Peyer's patch (tissue), 4 donors: ENCODE measurements at places on chromosomes 12 and 14. TPM values are rescaled to one million over a fixed set of nuclear protein-coding genes. Genes with fewer than 3 reads are reported as not detected.

DNA sequence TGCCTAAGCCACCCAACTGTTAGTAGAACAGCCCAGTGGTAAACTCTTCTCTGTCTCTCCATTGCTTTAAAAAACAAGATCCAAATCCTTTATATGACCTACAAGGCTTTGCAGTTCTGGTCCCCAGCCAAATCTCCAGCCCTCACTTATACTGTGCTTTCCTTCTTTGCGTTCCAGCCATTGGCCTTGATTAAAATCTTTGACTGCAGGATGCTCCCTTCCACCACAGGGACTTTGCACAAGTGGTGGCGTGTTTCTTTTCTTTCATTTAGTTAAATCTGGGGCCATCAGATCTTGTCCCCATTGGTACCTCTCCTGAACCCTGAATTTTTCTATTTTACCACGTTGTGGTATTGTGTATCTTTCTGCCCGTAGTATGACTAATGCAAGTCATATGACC, 183.7 kb downstream of the VRK1 start:
- no peak for DNase-seq

DNA sequence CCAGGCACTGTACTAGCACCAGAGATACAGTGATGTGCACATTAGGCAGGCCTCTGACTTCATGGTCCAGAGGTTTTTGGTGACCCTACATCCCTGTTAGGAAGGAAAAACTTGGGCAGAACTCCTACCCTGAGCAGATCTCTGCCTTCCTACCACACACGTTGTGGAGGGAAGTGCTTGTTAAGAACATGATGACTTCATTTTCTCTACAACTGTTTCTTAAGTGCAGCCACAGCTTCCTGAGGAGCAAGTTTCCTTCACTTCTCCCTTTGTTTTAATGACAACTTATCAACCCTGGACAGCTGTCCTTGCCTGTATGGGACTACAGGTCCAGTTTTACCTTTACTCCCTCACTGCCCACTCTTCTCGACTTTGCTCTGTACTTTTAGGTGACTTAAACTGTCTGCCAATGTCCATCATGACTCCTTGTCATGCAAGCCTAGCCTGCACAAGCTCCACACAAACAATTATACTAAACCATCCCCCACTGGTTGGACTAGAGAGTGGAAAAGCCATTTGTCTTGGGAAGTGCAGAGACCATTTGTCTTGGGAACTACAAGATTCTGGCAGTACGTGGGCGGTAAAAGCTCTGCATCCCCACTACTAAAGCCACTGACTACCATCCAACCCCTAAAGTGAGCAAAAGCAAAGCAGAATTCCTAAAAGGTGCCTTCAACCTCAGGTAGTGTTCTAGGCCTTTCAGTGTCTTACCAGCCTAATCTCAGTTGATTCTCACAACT, 359.8 kb downstream of the EGLN3 start:
- no peak for DNase-seq

GRCh38 chr12:8065991-8066594, at the start of gene C3AR1:
C3AR1 (minus strand) TSS chr12:8066359; CDS start chr12:8060185, 6,174 bp downstream.
- no peak for DNase-seq

Gene EML1
- total RNA-seq: 12.3 TPM

GRCh38 chr14:20732979-20733635, 12.6 kb upstream of the EDDM3A start:
- no peak for DNase-seq

Gene TSHR
- total RNA-seq: not detected

Gene PTHLH
- total RNA-seq: not detected

GRCh38 chr12:65655074-65655493, 169.2 kb upstream of the HMGA2 start:
- DNase-seq: no peak

DNA sequence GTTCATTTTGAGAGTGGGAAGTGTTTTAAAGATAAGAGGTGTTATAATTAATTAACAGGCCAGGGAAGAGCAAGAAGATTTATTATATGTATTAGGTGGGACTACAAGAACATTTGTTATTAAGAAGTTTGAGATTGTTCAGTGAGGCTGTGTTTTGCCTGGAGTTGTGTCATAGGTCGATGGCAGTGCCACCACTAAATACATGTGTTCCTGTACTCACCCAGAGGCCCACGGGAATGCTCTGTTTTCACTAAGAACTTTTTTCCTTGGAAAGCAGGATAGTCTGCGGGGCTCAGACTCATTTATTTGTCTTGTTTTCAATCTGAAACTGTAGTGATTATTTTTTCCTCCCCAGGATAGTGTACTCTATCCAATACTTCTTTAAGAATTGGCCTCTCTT, 10.1 kb downstream of the IRAK3 start:
- no peak for DNase-seq

DNA sequence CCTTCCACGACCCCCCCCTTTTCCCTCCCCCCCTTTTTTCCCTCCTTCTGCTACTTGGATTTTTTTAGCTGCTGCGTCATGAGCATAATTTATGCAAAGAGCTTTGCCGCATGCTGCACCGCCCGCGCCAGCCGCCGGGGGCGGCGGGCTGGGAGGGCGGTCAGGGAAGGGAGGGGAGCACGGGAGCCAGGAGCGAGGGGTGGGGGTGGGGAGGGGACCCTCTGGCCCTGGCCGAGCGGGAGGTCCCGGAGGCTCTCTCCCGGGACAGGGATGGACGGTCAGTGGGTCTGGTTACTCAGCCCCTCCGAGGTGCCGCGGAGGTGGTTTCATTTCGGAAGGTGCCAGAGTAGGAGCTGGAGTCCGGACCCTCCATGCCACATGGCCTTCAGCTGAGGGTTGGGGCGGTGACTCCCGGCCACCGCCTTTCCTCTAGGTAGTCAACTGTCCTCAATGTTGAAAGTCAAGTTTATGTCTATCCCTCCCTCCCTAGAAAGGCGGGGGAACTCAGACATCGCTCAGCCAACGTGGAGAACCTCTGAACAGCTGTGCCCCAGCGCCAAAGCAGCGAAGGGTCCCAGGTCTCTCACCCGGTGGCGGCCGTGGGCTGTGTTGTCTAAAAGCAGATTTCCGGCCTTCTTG, at the start of gene POU6F1:
Gene POU6F1, minus strand, starts transcription at position 95 of the 639 bp plus-strand sequence. CDS start 11,226 bp downstream, outside the sequence.
- peak; percentile 81 for DNase-seq

Gene AGAP2
- total RNA-seq: 9.1 TPM

- no peak for DNase-seq
Observed at GRCh38 chr12:110657747-110658146, 31.2 kb downstream of the HVCN1 start.

Gene PIWIL1
- total RNA-seq: not detected

DNA sequence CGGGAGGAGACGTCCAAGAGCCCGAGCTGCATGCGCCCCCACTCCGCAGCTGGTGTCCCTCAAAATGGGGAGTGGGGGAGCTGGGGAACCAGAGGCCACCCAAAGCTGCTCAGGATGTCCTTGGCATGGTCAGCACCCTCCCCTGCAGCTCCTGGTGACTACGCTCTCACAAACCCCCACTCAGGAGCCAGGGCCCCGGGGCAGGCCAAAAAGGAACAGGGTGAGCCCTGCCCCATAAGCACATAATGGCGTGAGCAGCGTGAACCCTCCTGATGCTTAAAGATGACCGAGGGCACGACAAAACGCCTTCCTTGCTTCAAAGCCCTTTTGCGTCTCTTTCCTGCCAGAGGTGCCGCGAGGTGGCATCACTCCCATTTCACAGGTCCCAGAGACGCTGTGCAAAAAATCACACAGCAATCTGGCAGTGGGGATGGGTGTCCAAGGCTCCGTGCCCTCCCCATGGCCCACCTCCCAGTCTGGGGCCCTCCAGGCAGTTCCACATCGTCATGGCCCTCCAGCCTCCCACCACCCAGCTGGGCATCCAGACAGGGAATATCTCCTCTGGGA, 13.5 kb downstream of the NCOR2 start:
- DNase-seq: no peak

- no peak for DNase-seq
Observed at GRCh38 chr14:39212034-39212433, 21.7 kb upstream of the MIA2 start.

GRCh38 chr12:106081606-106082005, 57.1 kb downstream of the NUAK1 start:
- DNase-seq: no peak

DNA sequence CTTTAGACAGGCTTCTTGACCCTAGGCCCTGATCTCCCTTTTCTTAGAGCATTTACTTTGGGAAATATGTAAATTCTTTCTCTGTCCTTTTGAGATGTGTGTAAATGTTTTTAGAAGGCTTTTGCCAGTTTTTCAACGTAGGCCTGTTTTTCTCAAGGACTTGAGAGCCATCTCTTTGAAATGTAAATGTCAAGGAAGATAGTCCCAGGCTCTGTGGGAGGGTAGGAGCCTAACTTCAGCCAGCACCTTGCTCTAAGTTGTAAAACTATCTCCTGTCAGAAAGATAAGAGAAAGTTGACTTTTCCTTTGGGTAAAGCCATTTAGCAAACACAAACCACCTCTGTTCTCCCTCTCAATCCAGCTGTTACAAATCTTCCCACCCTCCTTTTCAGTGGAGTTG, 219.8 kb downstream of the RPS29 start:
- no peak for DNase-seq

Gene NAP1L1
- total RNA-seq: 334 TPM

Gene DDX11
- 71.6 TPM for total RNA-seq

Gene COL2A1
- not detected for total RNA-seq

GRCh38 chr12:53560912-53561589, 53.8 kb upstream of the NPFF start:
- no peak for DNase-seq

GRCh38 chr14:24959791-24960331, 90.1 kb downstream of the STXBP6 start:
- DNase-seq: no peak
